GM12878 (cell line): ENCODE measurements at places on chromosomes 7 and 10. TPM values are rescaled to one million over a fixed set of nuclear protein-coding genes. Genes with fewer than 3 reads are reported as not detected.
A peak's percentile ranks its signal among the peaks of the same experiment; 100 is the strongest.

MSS51 gene
- 1.2 and 1.5 TPM in 2 replicates for total RNA-seq

VWA2 gene
- total RNA-seq, result not detected in 2 replicates

- H3K36me3 ChIP-seq, result no peaks in the 10 kb centered on the region; the same call in 1 of the 2 replicates
- H3K27me3 ChIP-seq, result no peaks in the 10 kb centered on the region
- H3K4me3 ChIP-seq, result peak overlapping the region; percentile 89
- peaks cover 4% of the 10 kb centered on the region; the same call in 1 of the 2 replicates for H3K4me1 ChIP-seq
Measured at GRCh38 chr10:103395754-103396066, 565 bp downstream of the ATP5MK start.

- H3K27me3 ChIP-seq, result no peaks in the 10 kb centered on the region
- DNase-seq, result no peak
- no peak overlapping the region for H3K27ac ChIP-seq
- H3K4me3 ChIP-seq, result no peak overlapping the region
Measured at GRCh38 chr7:17912536-17913235, 27.6 kb downstream of the SNX13 start.

DCLRE1C gene
- 19.8 and 20.6 TPM in 2 replicates for total RNA-seq

MMRN2 gene
- total RNA-seq, result 0.40 and 0.95 TPM in 2 replicates

DNA sequence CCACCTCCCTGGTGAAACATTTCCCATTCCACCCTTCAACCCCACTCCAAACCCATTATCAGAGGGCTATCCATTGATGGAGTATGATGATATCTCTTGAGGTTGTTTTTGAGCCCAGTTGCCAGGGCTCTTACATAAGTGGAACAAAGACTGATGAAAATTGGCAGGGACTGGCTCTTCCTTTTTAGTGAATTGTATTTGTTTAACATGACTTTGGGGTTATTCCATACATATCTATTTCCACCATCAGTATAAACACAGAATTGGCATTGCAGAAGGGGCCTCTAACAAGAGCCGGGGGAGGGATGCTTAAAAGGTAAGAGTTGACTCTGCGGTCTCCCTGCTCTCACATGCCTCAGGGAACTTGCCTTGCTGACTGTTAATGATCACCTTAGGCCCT is 28.9 kb downstream of the FZD1 start:
- H3K4me1 ChIP-seq, result no peaks in the 10 kb centered on the region
- no peak overlapping the region for H3K27ac ChIP-seq
- H3K27me3 ChIP-seq, result no peaks in the 10 kb centered on the region
- no peak overlapping the region for H3K4me3 ChIP-seq
- DNase-seq, result no peak

DNA sequence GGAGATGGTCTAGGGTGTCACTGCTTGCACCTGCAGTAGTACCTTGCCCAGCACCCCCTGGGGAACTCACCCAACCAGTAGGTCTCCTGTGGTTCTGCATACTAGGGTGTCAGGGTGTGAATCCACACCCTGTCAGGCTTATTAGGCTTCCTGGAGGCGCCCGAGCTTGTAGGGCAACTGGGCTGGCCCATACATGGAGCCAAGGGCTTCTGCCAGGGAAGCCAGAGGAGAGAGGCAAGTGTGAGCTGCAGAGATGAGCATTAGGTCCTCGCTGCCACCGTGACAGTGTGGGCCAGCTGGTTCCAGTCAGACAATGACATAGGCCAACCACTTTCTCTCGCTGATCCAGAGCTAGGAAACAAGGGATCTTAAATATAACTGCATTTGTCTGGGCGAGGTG is 11.2 kb downstream of the MXI1 start:
- peaks cover 3% of the 10 kb centered on the region; the same call in 1 of the 2 replicates for H3K27me3 ChIP-seq
- no peak for DNase-seq
- H3K36me3 ChIP-seq, result no peaks in the 10 kb centered on the region
- no peak overlapping the region for H3K4me3 ChIP-seq

GRCh38 chr7:101915000-101915399 is 97.6 kb downstream of the CUX1 start:
- no peaks in the 10 kb centered on the region for H3K4me1 ChIP-seq
- H3K36me3 ChIP-seq, result peaks cover 21% of the 10 kb centered on the region
- H3K4me3 ChIP-seq, result no peak overlapping the region
- no peaks in the 10 kb centered on the region for H3K27me3 ChIP-seq
- H3K27ac ChIP-seq, result no peak overlapping the region

- H3K36me3 ChIP-seq, result no peaks in the 10 kb centered on the region
- H3K27me3 ChIP-seq, result no peaks in the 10 kb centered on the region
- no peak for DNase-seq
- no peak overlapping the region for H3K27ac ChIP-seq
- H3K4me3 ChIP-seq, result no peak overlapping the region
Measured at GRCh38 chr7:78203042-78203720, 404.6 kb downstream of the PHTF2 start.

GRCh38 chr7:23604296-23604640 is 7.1 kb downstream of the CCDC126 start:
- peaks cover 9% of the 10 kb centered on the region; the same call in 1 of the 2 replicates for H3K4me1 ChIP-seq
- H3K36me3 ChIP-seq, result peaks cover 4% of the 10 kb centered on the region; the same call in 1 of the 2 replicates
- no peaks in the 10 kb centered on the region for H3K27me3 ChIP-seq

- no peaks in the 10 kb centered on the region for H3K4me1 ChIP-seq
- H3K27me3 ChIP-seq, result no peaks in the 10 kb centered on the region
- no peak overlapping the region for H3K4me3 ChIP-seq
- no peaks in the 10 kb centered on the region for H3K36me3 ChIP-seq
- DNase-seq, result no peak
Measured at GRCh38 chr10:44520651-44521050, 135.8 kb upstream of the CXCL12 start.

GRCh38 chr10:122341141-122341810 is 33.2 kb upstream of the PLEKHA1 start:
- no peaks in the 10 kb centered on the region for H3K36me3 ChIP-seq
- no peak overlapping the region for H3K4me3 ChIP-seq
- no peak overlapping the region for H3K27ac ChIP-seq

GRCh38 chr10:17989908-17990767 is 38.4 kb downstream of the SLC39A12 start:
- no peaks in the 10 kb centered on the region for H3K27me3 ChIP-seq
- H3K4me3 ChIP-seq, result no peak overlapping the region
- H3K27ac ChIP-seq, result no peak overlapping the region
- DNase-seq, result peak; percentile 41
- H3K4me1 ChIP-seq, result peaks cover 6% of the 10 kb centered on the region

DNA sequence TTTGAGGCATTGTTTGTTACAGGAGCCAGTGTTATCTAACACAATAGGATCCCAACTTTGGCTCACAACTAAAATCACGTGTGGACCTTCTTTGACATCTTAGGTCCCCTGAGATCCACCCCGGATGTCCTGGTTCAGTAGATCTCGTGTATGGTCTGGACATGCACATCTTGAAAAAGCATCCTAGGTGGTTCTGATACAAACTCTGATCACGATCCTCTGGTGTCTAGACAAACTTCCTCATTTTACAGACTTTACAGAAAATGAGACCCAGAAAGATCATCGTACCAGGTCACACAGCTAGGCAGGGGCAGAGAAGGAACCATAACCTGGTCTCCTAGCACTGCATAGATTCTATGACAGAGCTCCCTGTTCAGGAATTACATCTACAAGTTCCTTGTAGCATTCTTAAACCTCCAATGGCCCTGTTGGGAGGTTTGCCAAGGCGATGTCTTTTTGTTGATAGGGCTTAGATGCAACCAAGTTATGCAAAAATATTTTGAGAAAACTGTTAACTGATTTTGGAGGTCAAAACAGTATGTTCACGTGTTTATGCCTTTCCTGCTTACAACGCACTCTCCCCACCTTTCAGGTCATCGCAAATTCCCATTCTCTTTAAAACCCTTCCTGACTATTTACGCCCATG is 30.8 kb upstream of the CHST15 start:
- no peaks in the 10 kb centered on the region for H3K27me3 ChIP-seq
- H3K27ac ChIP-seq, result no peak overlapping the region

GRCh38 chr10:93505075-93505474 is 8.7 kb downstream of the CEP55 start:
- no peaks in the 10 kb centered on the region for H3K27me3 ChIP-seq
- no peak overlapping the region for H3K27ac ChIP-seq
- H3K4me3 ChIP-seq, result no peak overlapping the region

DNA sequence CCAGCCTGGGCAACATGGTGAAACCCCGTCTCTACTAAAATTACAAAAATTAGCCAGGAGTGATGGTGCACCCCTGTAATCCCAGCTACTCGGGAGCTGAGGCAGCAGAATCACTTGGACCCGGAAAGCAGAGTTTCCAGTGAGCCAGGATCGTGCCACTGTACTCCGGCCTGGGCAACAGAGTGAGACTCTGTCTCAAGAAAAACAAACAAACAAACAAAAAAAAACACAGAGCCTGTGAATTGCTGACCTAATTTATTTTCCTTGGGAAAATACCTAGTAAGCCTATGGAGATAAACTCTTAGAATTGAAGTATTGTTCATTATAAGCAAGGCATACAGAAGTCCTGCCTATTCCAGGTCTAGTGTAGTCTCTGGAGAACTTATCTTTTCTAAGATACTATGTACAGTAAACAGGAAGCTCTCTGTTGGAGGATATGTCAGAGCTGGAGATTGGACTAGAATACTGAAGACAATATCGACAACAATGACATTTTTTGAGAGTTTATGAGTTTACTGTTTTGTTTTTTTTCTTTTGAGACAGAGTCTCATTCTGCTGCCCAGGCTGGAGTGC is 14.9 kb downstream of the GTF2I start:
- no peaks in the 10 kb centered on the region; the same call in 1 of the 2 replicates for H3K4me1 ChIP-seq
- no peak overlapping the region for H3K27ac ChIP-seq
- H3K36me3 ChIP-seq, result peaks cover 4% of the 10 kb centered on the region
- DNase-seq, result no peak
- no peak overlapping the region for H3K4me3 ChIP-seq
- no peaks in the 10 kb centered on the region for H3K27me3 ChIP-seq

DNA sequence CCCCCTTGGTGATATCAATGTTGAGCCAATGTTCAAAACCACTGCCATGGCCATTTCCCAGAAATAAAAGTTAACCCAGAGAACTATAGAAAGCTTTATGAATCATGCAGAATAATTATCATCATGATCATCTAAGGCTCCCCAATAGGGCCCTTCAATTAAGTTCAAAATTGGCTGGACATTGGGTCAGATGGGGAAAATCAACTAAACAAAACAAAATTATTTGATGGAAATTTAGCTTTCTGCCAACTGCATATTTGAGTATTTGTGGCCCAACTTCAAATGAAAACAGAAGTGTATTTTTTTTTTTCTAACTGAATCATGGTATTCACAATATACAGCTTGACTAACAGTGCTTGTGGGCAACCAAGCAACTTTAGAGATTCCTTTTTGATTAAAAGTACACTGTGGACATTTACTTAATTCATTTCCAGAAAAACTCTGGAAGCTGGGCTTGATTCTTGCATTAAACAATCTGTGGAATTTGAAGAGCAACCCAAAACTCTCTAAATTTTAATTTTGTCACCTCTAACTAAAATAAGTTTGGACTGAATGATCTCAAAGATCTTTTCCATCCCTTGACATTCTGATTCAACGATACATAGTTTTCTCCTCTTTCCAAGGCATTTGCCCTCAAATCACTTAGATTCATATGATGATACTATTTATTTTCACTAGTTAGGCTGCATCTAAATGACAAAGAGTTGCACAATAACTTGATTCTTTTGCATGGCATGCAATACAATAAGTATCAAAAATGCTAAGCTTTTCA is 203.2 kb downstream of the AHR start:
- H3K4me1 ChIP-seq, result no peaks in the 10 kb centered on the region
- no peak overlapping the region for H3K27ac ChIP-seq
- no peak for DNase-seq
- no peaks in the 10 kb centered on the region for H3K27me3 ChIP-seq
- H3K4me3 ChIP-seq, result no peak overlapping the region
- no peaks in the 10 kb centered on the region for H3K36me3 ChIP-seq

ARHGEF35 gene
- total RNA-seq, result 8.8 and 9.7 TPM in 2 replicates

GRCh38 chr10:124748953-124749645 is 4.9 kb upstream of the FAM53B start:
- H3K4me3 ChIP-seq, result peak overlapping the region; percentile 39
- no peak for DNase-seq
- peak overlapping the region; percentile 33 for H3K27ac ChIP-seq
- H3K4me1 ChIP-seq, result peaks cover 4% of the 10 kb centered on the region; the same call in 1 of the 2 replicates

GJD4 gene
- not detected in 2 replicates for total RNA-seq

- no peak for DNase-seq
- H3K4me1 ChIP-seq, result no peaks in the 10 kb centered on the region
- H3K27me3 ChIP-seq, result no peaks in the 10 kb centered on the region
- no peak overlapping the region for H3K4me3 ChIP-seq
Measured at GRCh38 chr7:19491821-19492452, 216.9 kb downstream of the POLR1F start.
